ENCODE measurements at places on chromosomes 1 and 21.

DNA sequence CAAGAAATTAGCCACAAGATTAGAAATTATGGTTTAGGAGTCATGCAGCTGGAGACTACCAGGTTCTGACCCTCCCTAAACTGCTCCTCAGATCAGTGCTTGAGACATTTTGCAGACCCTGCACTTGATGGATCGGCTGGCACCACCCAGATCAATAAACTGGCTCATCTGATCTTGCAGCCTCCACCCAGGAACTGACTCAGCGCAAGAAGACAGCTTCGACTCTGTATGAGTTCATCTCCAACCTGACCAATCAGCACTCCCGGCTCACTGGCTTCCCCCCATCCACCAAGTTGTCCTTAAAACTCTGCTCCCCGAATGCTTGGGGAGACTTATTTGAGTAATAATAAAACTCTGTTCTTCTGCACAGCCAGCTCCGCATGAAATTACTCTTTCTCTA, 40.0 kb downstream of the L1TD1 start:
- DNase-seq: no peak

- DNase-seq: no peak
Measured at GRCh38 chr1:33424205-33424604, 6.7 kb downstream of the PHC2 start.

GRCh38 chr1:174912264-174912663, 87.5 kb upstream of the CACYBP start:
- DNase-seq: no peak

- DNase-seq: no peak
Measured at GRCh38 chr1:14439015-14439414, 159.5 kb upstream of the KAZN start.

- no peak for DNase-seq
Measured at GRCh38 chr1:2019172-2019543, at the start of gene GABRD. TSS of gene GABRD (plus strand) at chr1:2019345. CDS start at chr1:2019424, 79 bp downstream.

All from GF-D8 (cell line).